ENCODE measurements at places on chromosomes 12 and 14.

DNA sequence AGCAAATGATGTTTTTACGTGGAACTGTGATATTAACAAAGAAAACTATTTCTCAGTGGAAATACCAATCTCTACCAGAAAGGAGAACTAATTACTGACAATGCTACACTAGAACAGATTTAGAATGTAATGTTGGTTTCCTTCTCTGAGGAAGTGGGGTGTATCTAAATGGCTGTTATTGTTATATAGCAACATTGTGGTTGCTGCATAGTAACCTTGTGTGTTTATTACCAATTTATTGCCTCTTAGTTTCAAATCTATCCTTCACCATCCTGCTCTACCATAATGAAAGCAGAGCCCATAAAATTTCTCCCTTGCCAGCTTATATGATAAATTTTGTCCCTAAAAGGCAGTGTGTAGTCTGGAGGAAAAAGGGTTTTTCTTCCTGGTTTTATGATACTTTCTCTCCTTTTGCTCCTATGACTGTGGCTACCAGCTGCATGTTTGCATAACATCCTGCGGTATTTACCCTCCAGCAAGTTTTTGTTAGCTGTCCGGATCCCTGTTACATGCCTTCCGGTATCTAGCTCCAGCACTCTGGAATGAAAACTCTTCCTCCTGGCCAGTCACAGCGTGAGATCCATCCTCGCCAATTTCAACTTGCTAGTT lies 5.7 kb upstream of the KLRK1 start:
- no peak for DNase-seq

- DNase-seq, result no peak
These were observed 192.5 kb downstream of the ADGRD1 start for GRCh38 chr12:131146173-131146675.

DNA sequence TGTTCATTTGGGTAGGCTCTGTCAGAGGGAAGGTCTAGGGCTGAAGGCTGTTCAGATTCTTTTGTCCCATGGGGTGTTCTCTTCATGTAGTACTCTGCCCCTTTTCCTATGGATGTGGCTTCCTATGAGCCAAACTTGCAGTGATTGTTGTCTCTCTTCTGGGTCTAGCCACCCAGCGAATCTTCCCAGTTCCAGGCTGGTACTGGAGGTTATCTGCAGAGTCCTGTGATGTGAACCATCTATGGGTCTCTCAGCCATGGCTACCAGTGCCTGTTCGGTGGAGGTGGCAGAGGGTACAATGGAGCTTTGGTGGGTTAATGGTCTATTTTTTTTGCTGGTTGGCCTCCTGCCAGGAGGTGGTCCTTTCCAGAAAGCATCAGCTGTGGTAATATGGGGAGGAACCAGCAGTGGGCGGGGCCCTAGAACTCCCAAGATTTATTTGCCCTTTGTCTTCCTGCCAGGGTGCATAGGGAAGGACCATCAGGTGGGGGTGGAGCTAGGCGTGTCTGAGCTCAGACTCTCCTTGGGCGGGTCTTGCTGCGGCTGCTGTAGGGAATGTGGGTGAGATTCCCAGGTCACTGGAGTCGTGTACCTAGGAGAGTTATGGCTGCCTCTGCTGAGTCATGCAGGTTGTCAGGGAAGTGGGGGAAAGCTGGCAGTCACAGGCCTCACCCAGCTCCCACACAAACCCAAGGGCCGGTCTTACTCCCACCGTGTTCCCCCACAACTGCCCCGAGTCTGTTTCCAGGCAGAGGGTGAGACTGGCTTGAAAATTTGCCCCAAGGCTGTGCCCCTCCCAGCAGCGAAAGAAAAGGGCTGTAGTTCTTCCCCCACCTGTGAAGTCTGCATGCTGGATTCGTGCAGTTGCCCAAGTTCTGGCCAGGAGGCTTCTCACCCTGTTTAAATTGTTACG lies 17.5 kb downstream of the MTRFR start:
- DNase-seq, result no peak

DNA sequence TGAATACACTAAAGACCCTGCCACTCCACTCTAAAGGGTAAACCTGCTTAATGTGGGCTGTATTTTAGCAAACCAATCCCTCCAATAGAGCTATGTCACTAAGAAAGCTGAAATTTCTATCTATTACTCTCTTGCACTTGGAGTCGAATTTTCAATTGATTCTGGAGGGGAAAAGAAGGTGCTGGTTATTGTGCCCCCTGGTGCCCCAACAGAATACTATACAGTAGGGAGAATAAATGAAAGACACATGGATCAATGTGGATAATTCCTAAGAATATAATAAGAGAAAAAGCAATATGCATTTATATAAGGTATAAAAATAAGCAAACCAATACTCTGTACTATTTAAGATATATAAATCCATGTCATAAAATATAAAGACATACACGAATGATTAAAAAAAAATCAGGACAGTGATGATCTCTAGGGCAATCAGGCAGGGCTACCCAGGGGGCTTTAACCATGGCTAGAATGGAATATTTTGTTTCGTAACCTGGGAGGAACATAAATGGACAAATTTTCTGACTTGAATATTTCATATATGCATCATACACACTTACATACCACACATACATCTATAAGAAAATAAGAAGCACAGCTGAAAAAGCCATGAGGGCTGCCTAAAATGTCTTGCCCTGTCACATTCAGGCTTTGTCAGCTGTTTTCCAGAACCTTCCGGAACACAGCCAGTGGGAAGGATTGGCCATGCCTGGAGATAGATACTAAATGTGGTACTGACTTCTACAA lies 54.4 kb downstream of the EFCAB11 start:
- DNase-seq, result no peak

DNA sequence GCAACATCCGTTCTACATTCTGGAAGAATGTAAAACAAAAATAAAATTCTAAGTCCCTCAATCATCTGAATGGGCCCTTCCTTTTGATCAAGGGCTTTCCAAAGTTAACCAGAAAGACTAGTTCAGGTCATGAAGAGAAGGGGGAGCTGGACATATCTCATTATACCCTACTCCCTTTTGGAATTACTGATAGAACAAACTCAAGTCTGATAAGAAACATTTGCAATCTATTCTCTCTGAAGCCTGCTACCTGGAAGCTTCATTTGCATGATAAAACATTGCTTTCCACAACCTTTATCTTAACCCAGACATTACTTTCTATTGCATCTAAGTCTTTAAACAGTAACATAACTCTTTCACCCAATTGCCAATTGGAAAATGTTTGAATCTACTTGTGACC lies 8.3 kb upstream of the ACSM4 start:
- DNase-seq, result no peak

DNA sequence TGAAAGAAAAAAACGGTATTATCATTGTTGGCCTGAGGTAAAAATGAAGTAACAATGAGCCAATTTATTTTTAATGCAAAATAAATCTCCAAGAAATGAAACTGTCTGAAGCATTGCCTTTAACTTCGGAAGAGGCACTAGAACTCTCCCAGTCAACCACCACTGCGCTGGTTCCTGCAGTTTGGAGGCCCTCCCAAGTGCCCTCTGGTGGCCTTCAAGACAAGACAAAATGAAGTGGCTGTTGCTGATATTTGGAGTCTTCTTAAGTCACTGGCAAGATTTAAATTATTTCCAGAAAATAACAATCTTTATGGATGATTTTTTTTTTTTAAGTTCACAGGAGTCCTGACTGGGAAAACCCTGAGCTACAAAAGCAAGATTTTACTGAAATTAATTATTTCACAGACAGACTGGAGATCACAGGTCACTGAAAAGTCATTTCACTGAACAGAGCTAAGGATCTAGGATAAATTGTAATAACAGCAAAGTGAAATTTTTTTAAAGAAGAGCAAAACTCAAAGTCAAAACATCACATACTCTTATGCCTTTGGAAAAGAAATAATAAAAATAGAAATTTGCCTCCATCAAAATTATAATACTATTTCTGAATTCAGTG lies 58.2 kb downstream of the DICER1 start:
- no peak for DNase-seq

DNA sequence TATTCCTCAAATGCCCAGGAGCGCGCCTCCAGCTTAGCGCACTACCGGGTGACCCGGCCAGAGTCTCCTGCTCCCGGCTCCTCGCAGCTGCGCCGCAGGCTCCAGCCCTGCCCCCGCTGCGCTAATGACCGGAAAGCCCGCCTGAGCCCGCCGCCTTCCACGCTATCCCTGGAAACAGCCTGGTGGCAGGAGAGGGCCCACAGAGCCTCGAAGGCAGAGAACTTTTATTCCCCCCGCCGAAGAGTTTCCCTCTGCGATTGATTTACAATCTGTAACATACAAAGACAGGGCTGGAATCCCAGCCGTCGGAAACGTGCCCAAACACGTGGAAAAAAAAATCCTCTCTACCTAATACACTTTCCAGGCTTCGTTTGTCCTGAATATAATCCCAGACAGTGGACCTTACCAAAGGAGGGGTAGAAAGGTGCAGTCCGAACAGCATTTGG lies 1.5 kb downstream of the COL2A1 start:
- no peak for DNase-seq

DNA sequence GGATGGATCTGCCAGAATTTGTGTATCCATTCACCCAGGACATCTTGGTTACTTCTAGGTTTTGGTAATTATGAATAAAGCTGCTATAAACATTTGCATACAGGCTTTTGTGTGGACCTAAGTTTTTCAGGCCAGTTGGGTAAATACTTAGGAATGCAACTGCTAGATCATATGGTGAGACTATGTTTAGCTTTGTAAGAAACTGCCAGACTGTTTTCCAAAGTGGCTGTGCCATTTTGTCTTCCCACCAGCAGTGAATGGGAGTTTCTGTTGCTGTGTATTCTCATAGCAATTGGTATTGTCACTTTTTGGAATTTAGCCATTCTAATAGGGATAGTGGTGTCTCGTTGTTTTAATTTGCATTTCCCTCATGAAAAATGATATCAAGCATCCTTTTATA lies 133.0 kb downstream of the KIF26A start:
- DNase-seq, result no peak

GRCh38 chr12:12508612-12509011 lies 54.1 kb downstream of the DUSP16 start:
- DNase-seq, result no peak

DNA sequence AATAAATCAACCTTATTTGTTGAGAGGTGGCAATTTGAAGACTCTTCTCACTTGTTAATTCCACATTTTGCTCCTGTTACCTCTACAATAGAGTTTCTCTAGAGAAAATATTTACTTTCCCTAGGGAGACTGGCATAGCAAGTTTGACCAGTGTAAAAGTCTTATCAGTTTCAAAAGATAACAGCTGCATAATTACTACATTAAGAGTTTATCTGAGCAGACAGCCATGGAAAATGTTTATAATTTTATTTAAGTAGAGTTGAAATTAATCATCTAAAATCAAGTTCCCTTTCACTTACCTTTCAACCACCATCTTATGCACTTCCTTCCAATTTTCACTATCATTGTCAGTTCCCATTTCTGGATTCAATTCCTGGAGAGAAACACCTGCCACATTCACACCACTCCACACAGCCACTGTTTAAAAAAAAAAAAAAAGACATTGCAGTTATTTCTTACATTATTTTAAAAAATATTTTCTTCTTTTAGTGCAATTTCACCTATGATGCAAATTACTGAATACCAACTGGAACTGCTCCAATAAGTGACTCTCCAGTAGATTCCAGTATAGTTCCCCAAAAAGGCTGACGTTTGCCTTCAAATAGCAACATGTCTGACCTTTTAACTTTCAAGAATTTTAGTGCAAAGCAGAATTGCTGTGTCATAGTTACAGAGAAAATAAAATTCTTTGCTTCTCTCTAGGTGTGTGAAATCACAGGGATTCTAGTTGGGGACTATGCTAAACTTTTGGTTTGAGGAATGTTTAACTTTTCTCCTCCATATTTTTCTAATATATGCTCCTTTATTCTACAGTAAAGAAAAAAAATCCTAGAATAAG lies 19.4 kb downstream of the LDHB start:
- DNase-seq, result no peak

DNA sequence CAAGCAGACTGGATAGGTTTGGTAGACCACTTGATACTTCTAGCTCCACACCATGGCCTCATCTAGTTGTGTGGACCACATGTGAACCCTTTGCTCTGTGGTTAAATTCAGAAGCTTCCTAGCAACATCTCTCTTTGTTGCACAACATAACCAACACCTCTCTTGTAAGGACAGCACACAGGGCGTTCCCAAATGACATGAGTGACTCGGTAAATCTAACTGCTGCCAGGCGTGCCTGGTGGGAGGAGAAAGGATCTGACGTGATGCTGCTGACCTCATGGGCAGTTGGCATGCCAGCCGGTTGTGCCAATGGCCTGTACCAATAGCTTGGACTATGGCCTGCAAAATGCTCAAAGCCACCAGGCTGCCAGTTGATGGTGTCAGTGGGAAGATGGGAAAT lies 93.8 kb downstream of the CPSF2 start:
- no peak for DNase-seq

DNA sequence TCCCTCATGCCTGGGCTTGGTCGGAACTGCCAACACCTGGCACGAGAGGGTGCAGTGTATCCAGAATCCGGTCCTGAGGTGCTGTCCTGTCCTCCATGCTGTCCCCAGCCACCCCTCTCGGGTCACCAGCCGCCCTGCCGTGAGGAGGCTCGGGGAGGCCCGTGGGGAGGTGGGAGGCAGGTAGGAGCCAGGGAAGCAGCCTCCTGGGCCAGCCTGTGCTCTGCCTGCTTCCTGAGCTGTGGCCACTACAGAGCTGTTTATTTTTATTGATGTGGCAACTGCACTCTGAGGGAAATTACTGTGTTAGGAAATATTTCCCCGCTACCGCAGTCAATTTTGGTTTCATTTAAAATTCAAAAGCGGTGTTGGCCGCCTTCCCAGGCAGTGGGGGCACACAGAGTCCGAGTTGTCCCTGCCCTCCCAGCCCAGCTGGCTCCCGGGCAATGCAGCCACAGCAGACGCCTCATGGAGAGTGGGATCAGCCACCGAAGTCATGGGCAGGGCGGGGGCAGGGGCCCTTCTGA lies 18.3 kb downstream of the NOC4L start:
- DNase-seq, result peak; percentile 42

DNA sequence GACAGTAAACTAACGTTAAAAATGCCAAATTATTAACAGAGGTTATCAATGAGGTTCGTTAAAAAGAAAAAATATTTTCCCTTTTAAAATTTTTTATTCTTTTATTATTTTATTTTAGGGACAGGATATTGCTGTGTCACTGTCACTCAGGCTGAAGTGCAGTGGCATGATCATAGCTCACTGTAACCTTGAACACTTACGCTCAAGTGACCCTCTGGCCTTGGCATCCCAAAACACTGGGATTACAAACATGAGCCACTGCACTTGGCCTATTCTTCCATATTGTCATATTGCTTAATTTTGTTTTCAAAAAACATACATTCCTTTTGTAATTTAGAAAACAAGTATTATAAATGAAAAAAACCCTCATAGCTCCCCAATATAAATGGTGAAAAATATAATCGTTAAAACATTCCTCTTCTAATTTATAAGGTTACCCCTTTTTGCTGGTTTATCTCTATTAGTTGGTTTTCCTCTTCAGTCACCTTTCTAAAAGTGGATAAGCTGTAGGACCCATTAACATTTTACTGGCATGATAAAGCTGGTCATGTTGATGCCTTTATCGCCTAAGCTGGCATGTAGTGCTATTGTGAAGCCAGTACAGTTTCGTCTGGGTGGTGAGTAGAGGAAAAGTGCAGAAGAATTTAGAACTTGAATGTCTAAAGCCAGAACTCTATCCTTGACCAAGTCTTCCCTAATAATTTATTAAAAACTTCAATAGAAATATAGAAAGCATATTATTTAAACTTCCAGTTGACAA lies 27.6 kb downstream of the PDE3A start:
- DNase-seq, result no peak

Data from naive thymus-derived CD8-positive, alpha-beta T cell (primary cell).